ENCODE measurements at places on chromosomes 1 and 21. TPM values are rescaled to one million over a fixed set of nuclear protein-coding genes. Genes with fewer than 3 reads are reported as not detected.

Gene VSIG8
- not detected for total RNA-seq

Gene TPTE
- total RNA-seq = not detected

Gene PLA2G2F
- total RNA-seq = not detected

Gene ZNF326
- 21.8 TPM for total RNA-seq

Gene CD53
- total RNA-seq = 60.9 TPM

- no peak for DNase-seq
Observed at GRCh38 chr1:7967196-7967595, 5.7 kb downstream of the PARK7 start.

GRCh38 chr1:245380790-245381535, 226.2 kb downstream of the KIF26B start:
- no peak for DNase-seq

GRCh38 chr21:22250355-22250754, 1252.1 kb downstream of the NCAM2 start:
- no peak for DNase-seq

GRCh38 chr1:47183308-47184089, 6.3 kb downstream of the PDZK1IP1 start:
- no peak for DNase-seq

Data from thoracic aorta (tissue), 2 donors.